ENCODE measurements at places on chromosomes 7 and 10.

DNA sequence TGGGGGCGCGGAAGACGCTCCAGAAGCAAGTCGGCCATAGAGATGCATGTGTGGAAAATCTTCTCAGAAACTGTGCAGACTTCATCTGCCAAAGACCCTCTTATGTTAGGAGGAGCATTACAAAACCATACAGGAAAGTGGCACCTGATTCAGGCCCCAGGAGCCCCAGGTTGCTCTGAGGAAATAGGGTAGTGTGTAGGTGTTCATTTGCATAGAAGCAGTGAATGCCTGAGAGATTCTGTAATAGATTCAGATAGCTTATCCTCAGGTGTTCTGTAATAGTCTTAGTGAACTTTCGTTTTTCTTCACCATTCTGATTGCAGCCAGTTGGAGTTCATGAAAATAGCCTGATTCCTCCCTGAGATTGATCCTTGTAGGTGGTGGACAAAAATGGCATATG, 106.4 kb upstream of the GJD4 start:
- no peak for DNase-seq

DNA sequence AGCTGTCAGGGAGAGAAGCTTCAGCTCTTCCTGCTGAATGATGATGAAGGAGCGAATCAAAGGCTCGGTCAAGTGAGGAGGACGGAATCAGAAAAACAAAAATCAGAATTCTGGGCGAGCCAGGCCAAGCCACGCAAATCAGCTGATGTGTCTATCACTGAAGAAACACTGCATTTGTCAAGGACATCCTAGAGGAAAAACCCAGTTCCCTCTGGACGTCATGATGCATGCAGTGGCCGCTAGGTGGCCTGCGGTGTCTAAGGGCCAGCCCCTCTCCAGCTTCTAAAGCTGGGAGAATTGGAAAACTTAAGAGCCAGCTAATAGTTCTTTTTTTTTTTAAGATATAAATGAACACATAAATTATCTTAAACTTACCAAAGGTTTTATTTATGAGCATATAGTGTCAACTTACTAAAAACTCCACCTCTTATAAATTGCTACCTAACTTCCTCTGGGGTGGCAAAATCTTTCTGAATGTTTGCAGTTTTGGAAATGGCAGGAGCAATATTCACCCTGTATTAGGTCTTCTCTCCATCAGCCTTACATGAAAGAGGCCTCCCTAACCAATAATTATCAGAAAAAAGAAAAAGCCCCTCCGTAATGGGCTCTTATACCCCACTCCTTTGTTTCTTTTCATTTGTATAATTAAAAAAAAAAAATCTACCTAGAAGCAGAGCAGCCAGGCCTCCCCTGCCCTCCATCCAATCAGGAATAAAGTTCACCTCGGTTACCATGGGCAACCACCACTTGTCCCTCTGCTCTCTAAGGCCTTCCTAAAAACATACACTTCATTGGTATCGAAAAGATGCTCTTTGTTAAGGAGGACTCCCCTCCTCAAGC, 186.8 kb downstream of the USP6NL start:
- DNase-seq: no peak

- DNase-seq: no peak
Observed at GRCh38 chr7:78585980-78586379, 787.4 kb downstream of the PHTF2 start.

DNA sequence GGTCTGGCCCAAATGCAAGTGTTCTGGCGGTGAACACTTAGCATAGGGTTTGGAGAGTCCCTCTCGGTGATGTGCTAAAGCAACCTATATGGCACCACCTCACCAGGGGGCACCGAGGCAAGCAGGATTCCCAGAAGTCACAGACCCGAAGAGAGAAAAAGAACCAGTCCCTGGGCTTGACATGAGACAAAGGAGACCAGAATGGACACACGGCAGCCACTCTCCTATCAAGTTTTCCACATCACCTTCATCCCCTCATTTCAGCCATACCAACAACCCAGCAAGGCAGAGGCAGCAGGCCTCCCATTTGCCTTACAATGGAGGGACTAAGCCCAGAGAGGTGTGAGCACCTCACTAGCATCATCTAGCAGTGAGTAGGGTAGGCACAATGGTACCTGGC, 19.7 kb downstream of the GPRIN2 start:
- no peak for DNase-seq

DNA sequence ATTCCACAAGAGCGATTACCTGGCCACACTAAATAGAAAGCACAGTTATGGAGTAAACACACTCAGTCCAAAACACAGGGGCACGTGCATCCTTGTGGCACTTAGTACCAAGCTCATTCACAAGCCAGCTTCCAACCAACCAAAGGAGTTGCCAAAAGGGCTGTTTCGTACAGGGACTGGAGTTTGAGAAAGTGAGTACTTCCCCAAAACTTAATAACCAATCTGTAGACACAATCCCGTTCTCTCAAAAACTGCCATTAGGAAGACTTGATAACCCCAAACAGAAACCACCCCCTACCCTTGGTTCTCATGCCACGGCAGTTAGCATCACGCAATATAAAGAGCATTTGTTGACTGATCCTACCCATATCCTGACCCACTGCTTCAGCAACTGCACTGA, 166.2 kb upstream of the ASAH2 start:
- no peak for DNase-seq

- no peak for DNase-seq
Observed at GRCh38 chr7:137652721-137653120, 194.1 kb downstream of the DGKI start.

- no peak for DNase-seq
Observed at GRCh38 chr7:157694376-157694665, 357.5 kb downstream of the DNAJB6 start.

DNA sequence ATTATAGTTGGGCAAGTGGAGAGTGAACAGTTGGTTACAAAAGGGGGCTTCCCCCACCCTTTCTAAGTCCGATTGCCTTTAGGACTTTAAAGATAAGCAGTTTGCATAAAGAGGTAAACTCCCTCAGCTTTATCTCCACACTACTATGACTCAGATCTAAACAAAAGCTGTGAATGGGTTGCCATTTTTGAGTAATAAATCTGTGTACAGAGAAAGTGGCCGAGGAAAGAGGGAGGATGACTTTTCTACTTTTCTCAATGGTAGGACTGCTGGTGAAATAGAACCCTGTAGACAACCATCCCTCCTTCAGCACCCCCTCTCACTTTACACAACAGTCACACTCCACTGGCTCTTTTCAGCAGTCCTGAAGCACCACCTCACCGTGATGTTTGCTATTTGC, 71.2 kb downstream of the DNMBP start:
- no peak for DNase-seq

GRCh38 chr10:24419066-24419465, 210.1 kb downstream of the KIAA1217 start:
- DNase-seq: no peak

- DNase-seq: no peak
Observed at GRCh38 chr7:44320141-44320540, 5.3 kb downstream of the CAMK2B start.

- DNase-seq: no peak
Observed at GRCh38 chr10:15960277-15960676, 100.0 kb upstream of the MINDY3 start.

DNA sequence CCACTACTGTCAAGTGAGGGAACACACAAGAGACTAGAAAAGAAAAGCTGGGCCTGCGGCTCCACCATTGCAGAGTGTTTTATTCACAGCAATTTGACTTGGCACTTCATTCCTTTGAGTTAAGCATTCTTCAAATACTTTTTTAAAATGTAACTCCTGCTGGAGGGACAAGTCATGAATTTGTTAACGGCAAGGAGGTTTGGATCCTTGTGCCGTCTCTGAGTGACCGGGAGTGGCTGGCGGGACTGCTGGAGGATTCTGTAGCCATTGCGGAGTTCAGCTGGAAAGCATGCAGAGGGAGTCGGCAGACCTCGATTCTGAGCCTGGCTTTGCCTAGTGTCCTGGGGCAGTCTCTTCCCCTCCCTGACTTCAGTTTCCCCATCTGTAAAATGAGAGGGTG, 9.8 kb downstream of the HSPA12A start:
- no peak for DNase-seq

DNA sequence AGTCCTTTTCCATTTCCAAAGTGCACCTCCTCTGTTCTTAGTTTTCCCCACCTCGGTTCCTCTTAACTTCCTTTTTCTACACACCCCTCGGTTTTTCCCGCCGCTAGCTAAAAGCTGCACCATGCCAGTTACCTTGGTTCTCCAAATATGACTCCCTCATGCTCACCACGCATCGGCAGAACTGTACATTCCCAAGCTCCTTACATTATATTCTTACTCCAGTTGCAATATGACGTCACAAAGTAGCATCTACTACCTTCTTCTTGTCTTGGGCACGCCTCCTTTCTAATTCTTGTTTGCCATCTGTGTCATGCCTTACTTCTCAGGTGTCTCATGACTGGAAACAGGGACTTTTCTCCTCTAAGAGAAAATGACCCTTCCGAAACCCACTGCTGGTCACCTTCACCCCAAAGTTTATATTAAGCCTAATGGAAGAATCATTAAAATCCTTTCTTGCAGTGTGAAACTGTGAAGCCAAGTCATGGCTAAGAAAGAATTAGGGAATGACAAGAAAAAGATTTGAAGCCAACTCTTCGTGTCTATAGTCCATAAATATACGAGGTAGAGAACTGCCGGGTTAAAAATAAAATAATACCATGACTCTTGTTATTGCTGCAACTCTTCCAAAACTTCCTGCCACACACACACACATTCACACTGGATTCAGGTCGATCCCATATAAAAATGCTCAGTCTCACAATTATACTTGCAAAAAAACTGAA, 1.7 kb downstream of the ESYT2 start:
- DNase-seq: peak; percentile 40

DNA sequence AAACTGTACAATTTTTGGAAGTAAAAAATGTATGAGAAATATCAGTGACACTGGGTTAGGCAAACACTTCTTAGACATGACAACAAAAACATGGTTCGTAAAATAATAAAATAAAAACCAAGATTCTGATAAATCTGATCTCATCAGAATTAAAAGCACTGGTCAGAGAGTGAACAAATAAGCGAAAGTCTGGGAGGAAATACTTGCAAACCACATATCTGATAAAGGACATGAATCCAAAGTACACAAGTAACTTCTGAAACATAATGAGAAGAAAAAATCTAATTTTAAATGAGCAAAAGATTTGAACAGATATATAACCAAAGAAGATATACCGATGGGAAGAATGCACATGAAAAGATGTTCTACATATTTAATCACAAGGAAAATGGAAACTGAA, 91.5 kb downstream of the RTKN2 start:
- DNase-seq: no peak

DNA sequence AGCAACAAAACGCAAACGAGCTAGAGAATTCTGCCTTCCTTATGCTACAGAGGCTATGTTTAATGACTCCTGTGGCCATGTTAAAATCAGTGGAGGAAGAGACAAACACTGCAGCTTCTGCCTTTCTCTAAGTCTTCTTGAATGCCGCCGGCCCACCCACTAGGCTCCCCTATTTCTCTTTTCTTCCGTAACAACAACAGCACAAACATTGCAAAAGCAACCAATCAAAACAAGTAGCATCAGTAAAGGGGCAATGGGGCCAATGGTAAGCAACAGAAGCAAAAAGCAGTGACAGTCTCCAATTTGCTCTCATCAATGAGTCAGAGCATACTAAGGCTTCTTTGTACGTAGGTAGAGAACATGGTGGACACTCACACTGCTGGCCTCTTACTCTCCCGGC, 26.8 kb downstream of the DNAJC1 start:
- no peak for DNase-seq
